ENCODE measurements at places on chromosomes 6 and 20. TPM values are rescaled to one million over a fixed set of nuclear protein-coding genes. Genes with fewer than 3 reads are reported as not detected.
A peak's percentile ranks its signal among the peaks of the same experiment; 100 is the strongest.

DNA sequence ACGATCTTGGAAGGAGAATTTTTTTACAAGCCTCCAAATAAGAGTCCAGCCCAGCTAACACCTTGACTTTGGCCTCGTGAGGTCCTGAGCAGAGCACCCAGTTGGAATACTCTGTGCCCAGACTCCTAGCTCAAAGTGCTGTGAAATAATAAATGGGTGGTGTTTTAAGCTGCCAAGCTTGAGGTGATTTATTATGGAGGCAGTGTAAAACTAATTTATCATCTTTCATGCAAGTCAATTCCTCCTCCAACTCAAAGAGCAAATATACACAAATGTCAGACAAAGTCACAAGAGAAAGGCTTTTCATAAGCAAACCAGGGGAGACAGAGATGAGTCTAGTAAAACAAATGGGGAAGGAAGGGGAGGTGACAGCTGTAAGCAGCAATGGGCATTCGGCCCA, 12.7 kb downstream of the ABT1 start:
- no peak for DNase-seq

DNA sequence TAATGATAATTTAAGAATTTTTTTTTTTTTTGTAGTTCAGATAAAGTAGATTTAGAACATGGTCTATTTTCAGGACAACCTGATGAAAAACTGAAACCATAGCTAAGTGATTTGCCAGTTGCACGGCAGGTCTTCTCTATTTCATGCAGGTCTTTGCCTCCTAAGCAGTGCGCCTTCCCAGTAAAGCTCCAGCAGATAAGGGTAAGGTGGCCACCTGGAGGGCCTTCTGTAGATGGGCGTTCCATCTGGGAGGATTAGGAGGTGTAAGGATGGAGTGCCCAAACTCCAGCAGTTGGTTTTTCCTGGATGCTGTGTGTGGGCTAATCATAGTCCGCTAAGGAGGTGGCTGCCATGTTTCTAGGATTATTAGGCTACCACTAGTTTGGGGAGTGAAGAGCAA, 107.1 kb downstream of the ARID1B start:
- DNase-seq, result no peak

DNA sequence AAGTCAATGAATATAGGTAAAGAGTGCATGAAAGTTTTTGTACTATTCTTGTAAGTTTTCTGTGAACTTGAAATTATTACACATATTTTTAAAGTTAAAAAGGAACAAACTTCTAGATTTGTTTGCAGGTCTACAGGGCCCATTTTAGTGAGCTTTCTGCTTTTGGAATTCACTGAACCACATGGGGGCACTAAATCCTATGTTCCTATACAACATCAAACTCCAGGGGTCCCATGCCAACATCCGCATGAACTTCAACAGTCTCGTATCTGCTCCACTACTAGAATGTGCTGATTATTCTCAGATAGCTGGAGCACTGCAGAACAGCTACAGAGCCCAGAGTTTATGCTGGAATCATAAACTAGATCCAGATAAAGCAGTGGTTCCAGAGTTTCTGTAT, 347.9 kb upstream of the SPTLC3 start:
- peak; percentile 79 for DNase-seq

- DNase-seq, result no peak
These were observed 403.4 kb downstream of the GJA1 start for GRCh38 chr6:121838842-121839241.

DNA sequence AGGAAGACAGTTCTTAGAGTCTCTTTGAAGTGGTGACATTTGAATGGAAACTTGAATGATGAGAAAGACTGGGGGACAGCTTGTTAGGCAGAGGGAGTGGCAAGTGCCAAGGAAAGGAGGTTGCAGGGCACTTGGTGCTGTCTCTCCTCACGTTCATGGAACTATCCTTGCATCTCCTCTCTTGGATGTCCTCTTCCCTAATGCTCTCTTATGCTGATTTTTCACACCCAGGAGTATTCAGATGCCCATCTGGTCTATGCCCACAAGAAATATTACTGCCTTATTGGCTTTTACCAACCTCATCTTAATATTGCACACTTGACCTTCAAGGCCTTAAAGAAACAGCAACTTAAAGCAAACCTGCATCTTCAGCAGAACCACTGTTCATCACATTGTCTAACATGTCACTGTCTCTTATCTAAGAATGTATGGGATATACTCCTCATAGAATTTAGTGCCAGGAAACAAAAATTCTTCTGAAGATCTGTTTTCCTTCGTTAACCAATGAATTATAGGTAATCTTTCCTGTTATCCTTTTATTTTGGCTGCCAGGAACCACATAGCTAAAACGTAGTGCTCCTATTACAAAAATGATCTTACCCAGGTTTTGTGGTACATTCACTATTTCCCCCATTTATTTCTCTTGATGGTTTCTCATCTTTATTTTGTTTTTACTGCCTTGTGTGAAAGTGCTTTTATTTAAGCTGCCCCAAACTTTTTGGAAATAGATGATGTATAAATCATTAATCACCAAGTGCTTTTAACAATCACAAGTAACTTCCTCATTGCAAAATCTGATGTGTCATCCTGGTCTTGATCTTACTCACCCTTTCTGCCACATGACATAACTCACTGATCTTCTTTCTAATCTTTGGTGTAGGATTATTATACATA, 12.8 kb downstream of the RGS17 start:
- DNase-seq, result no peak

The MYB gene
- 1.5 TPM for total RNA-seq

The SLA2 gene
- 0.84 TPM for total RNA-seq

Data from endodermal cell (in vitro differentiated cells).